ENCODE measurements at places on chromosomes 7 and 10.

DNA sequence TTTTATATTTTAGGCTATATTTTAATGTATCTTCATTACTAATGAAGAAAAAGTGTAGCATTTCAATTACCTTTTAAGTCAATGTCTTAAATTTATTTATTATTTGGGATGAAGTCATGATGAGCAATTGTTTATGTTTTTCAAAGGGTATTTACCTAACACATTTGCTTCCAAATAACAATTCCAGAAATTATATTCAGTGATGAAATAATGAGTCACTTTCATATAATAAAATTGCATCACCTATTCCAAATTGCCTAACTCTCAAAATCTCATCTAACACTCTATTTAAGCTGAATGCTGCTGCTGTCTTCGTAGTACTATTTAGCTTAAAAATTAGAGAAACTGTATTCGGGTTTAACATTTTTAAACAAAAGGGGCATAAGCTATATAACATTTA lies 97.7 kb downstream of the PRKG1 start:
- no peak for DNase-seq

DNA sequence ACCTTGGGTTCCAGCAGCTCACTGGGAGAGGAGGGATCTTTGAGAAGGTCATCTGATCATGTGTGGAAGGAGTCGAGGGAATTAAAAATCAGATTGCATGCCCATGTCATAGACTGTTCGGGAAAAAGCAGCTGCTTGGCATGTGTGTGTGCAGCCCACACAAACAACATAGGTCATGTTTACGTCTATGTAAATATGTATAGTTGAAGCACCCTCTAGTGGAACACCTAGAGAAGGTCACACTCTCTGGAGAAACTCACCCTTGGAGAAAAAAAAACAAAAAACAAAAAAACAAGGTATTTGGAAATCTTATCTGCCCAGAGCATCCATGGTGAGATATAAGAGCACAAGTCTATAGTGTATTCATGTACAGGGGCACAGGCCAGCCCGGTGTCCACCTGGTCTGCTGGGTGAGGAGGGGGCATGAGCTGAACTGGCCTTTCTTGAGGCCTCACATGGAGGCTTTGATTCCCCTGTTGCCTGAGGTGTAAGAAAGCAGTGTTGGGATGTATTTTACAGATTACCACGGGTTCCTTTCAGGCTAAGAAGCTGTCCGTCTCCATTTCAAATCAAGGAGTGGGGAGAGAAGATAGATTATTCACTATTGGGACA lies 98.0 kb downstream of the NPY start:
- DNase-seq = peak; percentile 8

- DNase-seq = no peak
Observed at GRCh38 chr7:140200061-140200989, 23.5 kb upstream of the KDM7A start.

- no peak for DNase-seq
Observed at GRCh38 chr7:83937930-83938329, 256.7 kb downstream of the SEMA3A start.

DNA sequence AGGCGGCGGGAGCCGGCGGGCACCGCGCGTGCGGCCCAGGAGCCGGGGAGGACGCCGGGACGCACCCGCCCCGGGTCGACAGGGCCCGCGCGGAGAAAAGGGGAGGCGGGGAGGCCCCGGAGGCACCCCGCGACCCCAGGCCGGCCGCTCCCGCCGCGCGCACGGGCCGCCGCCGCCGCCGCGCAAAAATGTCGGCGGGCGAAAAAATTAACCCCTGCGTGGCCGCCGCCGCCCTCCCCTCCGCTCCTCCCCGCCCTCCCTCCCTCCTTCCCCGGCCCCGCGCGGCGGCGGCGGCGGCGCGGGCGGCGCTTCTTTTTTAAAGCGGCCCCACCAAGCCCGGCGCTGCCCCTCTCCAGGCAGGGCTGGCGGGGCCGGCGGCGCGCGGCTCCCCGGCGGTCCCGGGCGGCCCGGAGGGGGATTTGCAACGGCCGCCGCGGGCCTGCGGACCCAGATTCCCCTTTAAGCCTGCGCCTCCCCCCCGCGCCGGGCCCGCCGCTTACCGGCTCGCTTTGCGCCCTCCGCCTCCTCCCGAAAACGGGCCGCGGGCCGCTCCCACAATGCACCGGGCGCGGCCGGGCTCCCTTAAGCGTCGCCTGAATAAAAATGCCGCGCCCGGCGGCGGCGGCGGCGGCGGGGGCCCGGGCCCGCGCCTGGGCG lies 465 bp downstream of the SEPHS1 start:
- DNase-seq = peak; percentile 86

DNA sequence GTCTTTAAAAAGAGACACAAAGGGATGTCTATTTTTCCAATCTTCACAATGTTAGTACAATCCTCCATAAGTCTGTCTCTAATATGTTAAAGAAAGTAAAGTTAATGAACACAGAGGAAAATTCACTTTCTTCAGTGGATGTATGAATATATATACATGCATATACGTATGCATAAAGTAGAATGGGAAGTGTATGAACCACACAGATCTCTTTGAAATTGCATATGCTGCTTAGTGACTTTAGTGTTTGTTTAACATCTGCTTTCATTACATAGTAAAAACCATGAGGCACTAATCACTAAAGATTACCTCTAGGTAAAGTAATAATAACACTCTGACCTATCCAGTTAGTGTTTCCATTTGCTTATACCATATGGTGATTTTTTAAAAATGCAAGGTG lies 451.2 kb downstream of the SEMA3D start:
- DNase-seq = no peak

DNA sequence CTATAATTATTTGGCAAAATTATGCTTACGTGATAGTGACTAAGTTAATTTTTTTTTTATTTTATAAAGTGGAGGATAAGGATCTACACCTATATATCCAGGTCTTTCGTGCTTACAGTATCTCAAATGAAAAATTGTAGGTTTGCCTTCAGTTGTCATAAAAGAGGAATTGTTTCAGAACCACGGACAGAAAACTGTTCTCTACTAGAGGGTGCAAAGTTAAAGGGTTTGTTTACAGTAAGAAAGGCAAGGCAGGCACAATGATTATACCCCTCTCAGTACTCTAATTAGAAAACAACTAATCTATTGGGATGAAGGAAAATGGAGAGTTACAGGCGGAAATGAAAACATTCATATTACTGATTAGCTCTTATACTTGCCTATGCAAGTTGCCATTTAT lies 1.5 kb downstream of the PCLO start:
- no peak for DNase-seq

- no peak for DNase-seq
Observed at GRCh38 chr7:157022681-157023588, 12.5 kb upstream of the MNX1 start.

- DNase-seq = no peak
Observed at GRCh38 chr7:157220916-157221569, 82.3 kb downstream of the UBE3C start.
